ENCODE measurements at places on chromosomes 13 and 19.

DNA sequence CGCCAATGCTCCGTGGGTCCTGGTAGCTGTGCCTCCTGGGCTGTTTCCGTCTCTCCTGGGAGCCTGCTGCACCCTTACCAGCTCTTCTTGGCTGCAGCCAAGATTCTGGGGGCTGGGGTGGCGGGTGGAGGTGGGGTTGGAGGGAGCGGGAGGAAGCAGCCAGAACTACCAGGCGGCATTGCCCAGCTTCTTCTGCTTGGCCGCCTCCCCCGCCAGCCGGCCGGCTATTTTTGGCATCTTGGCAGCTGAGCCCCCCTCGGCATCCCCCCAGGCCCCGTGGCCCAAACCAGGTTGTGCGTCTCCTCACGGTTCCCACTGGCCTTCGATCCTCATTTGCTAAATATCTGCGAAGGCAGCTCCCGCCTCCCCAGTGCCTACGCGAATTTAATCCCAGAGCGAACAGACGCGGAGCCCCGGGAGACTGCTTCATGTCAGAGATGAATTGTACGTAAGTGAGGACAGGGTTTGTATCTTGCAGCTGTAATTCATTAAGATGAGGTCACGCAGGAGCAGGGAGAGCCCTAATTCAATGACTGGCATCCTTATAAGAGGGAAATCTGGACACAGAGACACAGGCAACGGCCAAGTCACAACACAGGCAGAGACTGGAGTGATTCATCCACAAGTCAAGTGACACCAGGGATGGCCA lies 12.8 kb upstream of the PEAK3 start:
- peak; percentile 75 for DNase-seq

- peak; percentile 44 for DNase-seq
These were observed 518 bp upstream of the PLPP2 start for GRCh38 chr19:291561-292280.

DNA sequence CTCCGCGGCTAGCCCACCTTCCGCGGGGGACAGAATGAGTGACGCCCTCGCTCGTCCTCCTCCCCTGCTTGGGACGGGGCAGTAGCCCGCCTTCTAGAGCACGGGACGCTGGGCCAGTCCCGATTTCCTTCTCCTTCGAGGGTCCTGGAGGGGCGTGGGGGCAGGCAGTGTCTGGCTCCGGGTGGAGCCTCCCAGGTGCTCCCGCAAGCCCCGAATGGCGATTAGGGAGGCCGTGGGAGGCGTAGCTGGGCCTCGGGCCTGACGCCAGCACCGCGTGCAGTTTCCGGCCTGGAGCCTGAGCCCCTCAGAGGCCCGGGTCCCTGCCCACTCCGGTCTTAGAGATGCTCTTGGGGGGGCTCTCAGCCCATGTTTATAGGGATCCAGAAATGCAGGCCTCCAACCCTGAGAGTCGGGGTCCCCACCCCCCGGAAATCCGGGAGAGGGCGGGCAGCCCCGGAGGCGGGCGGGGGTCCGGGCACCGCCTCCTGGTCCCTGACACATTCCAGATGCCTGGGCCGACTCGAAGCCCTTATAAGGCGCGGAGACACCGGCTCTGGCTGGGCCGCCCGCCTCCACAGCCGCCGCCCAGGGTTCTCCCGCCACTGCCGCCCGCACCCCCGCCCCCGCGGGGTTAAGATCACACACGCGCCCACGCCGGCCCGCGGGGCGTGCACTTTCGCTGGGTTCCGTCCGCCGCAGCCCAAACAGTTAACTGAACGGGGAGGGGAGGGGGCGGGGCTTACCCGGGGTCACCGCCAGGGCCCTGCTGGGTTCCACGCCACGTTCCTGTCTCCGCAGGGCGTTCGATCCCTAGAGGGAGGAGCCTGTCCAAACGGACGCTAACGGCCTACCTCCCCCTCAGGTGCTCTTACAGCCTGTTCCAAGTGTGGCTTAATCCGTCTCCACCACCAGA lies 1.5 kb downstream of the MYADM start:
- DNase-seq: peak; percentile 90

DNA sequence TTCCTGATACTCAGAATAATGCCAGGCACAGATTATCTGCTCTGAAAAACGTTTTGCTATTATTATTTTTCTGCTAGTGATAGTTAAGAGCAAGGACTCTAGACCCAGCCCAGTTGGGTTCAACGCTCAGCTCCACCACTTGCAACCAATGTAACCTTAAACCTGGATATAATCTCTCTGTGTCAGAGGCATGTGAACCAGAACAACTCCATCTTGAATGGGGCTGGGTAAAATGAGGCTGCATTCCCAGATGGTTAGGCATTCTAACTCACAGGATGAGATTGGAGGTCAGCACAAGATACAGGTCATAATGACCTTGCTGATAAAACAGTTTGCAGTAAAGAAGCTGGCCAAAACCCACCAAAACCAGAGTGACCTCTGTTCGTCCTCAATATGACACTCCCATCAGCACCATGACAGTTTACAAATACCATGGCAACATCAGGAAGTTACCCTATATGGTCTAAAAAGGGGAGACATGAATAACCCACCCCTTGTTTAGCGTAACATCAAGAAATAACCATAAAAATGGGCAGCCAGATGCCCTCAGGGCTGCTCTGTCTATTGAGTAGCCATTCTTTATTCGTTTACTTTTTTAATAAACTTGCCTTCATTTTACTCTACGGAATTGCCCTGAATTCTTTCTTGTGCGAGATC lies 13.6 kb downstream of the FAM187B start:
- DNase-seq: no peak

- peak; percentile 67 for DNase-seq
These were observed at the start of gene UNC13A for GRCh38 chr19:17687857-17688784. Gene UNC13A, minus strand, starts transcription at chr19:17688354. Its CDS starts 155 bp downstream, at chr19:17688199.

DNA sequence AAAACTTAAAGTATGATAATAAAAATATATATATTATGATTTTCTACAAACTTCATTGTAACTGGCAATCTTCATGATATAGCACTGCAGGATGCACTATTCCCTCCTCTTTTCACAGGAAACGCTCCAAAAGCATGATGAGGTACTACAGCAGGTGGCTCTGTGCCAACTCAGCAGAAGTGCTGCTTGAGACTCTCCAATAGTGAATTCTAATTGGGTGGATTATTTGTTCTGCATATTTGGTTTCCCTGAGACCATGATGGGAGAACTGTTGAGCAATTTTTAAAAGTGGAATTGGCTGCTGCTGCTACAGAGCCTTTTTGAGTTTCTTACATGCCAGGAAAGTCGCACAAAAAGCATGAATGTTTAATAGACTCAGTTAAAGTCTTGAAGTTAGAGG lies 1782.4 kb upstream of the PCDH20 start:
- DNase-seq: no peak

- no peak for DNase-seq
These were observed 7.0 kb downstream of the DNAJB1 start for GRCh38 chr19:14511229-14511593.

- peak; percentile 70 for DNase-seq
These were observed 26.5 kb downstream of the MPND start for GRCh38 chr19:4369888-4370260.

- no peak for DNase-seq
These were observed 180.5 kb upstream of the PCDH9 start for GRCh38 chr13:67410645-67411044.

DNA sequence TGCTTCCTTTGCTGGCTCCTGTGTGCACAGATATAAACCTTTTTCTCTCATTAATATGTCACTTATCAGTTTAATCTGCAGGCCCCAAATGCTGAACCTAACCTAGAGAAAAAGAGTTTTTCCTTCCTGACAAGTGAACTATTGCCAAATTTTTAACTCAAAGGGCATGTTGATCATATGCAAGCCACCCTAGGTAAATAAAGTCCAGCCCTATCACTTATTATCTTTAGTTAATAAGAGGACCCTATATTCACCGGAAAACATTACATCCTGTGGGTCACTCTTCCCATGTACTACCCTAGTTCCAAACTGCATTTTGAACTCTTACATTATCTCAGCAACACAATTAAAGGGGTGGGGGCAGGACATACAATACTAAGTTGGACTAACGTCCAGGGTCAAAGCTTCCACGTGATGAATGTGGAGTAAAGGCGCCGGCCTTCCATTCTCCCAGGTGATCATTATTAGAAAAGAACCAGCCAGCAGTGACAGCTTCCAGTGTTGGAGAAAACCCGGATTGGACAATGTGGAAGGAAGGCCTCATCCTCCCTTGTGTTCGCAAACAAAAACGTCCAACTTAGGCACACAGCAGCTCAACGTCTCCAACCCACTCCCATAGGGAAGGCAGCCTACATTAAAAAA lies 86.6 kb downstream of the STK24 start:
- DNase-seq: no peak

GRCh38 chr19:10981252-10981895 lies 20.5 kb downstream of the SMARCA4 start:
- no peak for DNase-seq

DNA sequence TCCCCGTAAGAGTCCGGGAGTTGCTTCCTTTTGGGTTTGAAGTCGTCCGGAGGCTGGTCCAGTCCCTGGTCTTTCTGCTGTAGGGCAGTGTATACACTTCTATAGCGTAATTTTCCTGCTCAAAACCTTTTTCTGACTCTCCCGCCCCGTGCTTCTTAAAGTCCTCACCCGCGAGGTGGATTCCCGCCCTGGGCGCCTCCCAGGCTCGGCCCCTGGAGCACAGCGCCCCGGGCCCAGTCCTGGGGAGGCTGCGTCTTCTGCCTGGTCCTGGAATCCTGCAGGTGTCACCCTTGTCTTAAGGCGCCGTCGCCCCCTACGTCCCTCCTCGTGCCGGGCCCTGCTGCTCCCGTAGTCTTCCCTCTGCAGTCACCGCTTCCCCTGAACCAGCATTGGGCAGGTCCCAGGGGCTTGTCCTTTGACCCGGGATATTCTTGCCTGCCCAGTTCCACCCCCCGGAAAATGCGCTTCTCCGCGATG lies 34.4 kb upstream of the ZNF808 start:
- DNase-seq: peak; percentile 52

DNA sequence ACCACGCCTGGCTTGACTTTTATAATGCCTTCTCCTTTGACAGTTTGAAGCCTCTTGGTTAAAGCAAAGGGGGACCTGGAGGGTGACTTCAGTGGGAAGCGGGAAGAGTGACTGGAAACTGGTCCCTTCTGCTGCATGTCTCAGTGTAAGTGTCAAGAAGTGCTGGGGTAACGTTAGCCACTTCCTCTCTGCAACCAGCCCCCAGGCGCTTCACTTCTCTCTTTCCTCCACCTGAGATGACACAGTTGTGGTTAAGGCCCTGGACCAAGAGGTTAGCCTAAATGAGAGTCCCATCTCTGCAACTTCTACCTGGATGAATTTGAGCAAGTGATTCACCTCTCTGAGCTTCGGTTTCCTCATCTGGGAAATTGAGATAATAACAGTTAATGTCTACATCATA lies 16.3 kb downstream of the LEUTX start:
- no peak for DNase-seq

GRCh38 chr13:39855236-39855635 lies 199.8 kb downstream of the COG6 start:
- DNase-seq: no peak

- no peak for DNase-seq
These were observed 11.1 kb downstream of the ZSCAN1 start for GRCh38 chr19:58044886-58045285.

DNA sequence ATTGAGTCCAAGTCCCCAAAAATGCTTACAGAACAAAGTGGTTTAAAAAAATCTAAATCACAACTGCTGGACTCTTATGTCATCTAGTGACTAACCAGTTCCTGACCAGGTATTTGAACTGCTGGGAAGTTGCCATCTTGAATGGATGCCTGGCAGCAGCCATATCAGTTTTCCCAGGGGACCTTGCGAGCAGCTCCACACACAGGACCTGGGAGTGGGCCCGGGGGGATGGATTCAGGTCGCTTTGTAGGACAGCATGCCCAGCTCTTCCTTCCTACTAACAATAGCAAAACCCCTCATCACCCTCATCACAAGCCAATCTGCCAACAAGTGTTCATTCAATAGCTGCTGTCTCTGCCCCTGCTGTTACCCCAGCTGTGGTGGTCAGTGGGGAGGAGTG lies 65.3 kb downstream of the KCTD15 start:
- DNase-seq: no peak

GRCh38 chr13:55577847-55578210 lies 1562.9 kb upstream of the PRR20A start:
- no peak for DNase-seq

- no peak for DNase-seq
These were observed 90.3 kb downstream of the IER2 start for GRCh38 chr19:13240312-13241022.

DNA sequence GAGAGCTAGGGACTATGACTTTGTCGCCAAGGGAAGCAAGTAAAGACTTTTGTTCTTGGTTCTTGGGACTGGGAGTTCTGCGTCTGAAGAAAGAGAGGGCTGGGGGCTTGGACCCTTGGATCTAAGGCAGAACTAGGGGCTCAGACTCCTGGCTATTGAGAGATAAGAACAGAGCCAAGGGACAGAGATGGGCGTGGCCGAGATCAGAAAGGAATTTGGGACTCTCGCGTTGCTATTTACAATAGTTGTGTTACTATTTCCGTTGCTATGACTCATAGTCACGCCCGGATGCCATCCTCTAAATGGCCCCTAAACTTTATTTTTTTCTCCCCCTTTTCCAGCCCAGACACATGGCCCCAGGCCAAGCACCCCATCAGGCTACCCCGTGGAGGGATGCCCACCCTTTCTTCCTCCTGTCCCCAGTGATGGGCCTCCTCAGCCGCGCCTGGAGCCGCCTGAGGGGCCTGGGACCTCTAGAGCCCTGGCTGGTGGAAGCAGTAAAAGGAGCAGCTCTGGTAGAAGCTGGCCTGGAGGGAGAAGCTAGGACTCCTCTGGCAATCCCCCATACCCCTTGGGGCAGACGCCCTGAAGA lies 759 bp downstream of the PPP1R15A start:
- DNase-seq: peak; percentile 74

DNA sequence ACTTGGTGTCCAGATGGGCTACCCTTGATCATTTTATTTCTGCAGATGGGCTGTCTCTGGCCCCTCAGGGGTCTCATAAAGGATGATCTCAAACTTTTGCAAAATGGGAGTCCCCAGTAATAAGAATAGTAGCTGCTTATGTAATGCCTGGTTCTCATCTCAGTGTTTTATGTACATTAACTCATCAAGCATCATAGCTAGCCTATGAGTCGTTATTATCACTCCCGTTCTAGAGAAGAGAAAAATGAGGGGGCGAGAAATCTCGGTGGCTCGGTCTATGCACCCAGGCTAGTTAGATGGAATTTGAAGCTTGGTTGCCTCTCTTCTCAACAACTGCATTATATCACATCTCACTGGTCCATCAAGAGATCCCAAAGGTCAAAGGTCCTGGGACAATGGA lies 3.4 kb downstream of the CACNG6 start:
- no peak for DNase-seq

DNA sequence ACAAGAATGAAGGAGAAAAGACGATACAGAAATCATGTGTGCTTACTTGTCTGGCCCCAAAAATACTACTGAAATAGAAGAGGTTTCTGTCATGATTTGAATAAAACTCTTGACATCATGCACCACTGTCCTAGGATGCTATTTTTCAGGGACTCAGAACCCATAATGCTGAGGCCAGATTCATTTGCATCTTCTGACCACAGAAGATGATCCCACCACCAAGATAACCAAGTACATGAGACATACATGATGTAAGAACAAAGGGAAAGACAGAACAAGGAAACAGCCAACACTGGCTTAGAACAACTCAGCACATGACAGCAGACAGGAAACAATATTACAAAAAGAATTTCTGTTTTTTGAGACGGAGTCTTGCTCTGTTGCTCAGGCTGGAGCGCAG lies 2.5 kb downstream of the ZNF552 start:
- DNase-seq: no peak

GRCh38 chr19:39406656-39407409 lies at the start of gene ZFP36:
Gene ZFP36, plus strand, starts transcription at chr19:39406847. Its CDS starts 58 bp downstream, at chr19:39406905.
- DNase-seq: peak; percentile 67

- DNase-seq: no peak
These were observed 60.5 kb downstream of the SERP2 start for GRCh38 chr13:44433863-44434765.

Measured in retina (tissue), 1 donor.